ENCODE measurements at places on chromosomes 4 and X. TPM values are rescaled to one million over a fixed set of nuclear protein-coding genes. Genes with fewer than 3 reads are reported as not detected.

DNA sequence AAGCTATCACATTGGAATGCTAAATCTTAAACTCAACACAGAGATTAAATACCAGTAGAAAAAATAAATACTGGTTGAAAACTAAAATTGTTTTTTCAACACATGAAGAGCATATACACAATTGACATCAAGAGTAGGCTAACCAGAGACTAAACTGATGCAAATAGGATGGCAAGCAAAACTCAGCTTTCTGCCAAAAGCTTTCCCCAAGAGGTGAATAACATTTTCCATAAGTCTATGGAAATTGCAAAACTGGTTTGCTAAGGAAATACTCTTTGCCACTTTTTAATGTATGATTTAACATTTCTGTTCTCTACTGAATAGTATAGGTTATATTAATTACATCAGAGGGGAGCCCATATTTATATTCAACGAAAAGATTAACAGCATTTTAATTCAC, 23.8 kb downstream of the IQCM start:
- no peak for DNase-seq
- no peaks in the 10 kb centered on the region for H3K27me3 ChIP-seq
- H3K27ac ChIP-seq = no peak overlapping the region
- no peaks in the 10 kb centered on the region for H3K4me1 ChIP-seq
- no peak overlapping the region for H3K4me3 ChIP-seq
- H3K36me3 ChIP-seq = no peaks in the 10 kb centered on the region

The THAP6 gene
- polyA plus RNA-seq = 4.2 TPM

The ARX gene
- polyA plus RNA-seq = 0.64 TPM

GRCh38 chr4:174716986-174717770, 111.9 kb downstream of the GLRA3 start:
- H3K27ac ChIP-seq = no peak overlapping the region
- no peaks in the 10 kb centered on the region for H3K4me1 ChIP-seq

The EDNRA gene
- polyA plus RNA-seq = 0.86 TPM

GRCh38 chr4:46444318-46445000, 54.5 kb upstream of the GABRA2 start:
- no peaks in the 10 kb centered on the region for H3K27me3 ChIP-seq
- H3K27ac ChIP-seq = no peak overlapping the region
- no peaks in the 10 kb centered on the region for H3K36me3 ChIP-seq
- H3K4me1 ChIP-seq = no peaks in the 10 kb centered on the region
- no peak overlapping the region for H3K4me3 ChIP-seq

The MAGEA11 gene
- not detected for polyA plus RNA-seq

GRCh38 chr4:108531461-108531860, 88.9 kb upstream of the RPL34 start:
- H3K27me3 ChIP-seq = no peaks in the 10 kb centered on the region
- no peak for DNase-seq
- H3K27ac ChIP-seq = no peak overlapping the region
- no peaks in the 10 kb centered on the region for H3K36me3 ChIP-seq

The CLIC2 gene
- polyA plus RNA-seq = 2.1 TPM

GRCh38 chrX:120463241-120463640, 5.9 kb downstream of the LAMP2 start:
- H3K4me3 ChIP-seq = no peak overlapping the region
- no peak for DNase-seq
- H3K27ac ChIP-seq = peak overlapping the region; percentile 88
- H3K27me3 ChIP-seq = no peaks in the 10 kb centered on the region
- no peaks in the 10 kb centered on the region for H3K36me3 ChIP-seq

- peak overlapping the region; percentile 89 for H3K27ac ChIP-seq
- peak overlapping the region; percentile 74 for H3K4me3 ChIP-seq
- H3K36me3 ChIP-seq = peaks cover 2% of the 10 kb centered on the region
- H3K4me1 ChIP-seq = peaks cover 10% of the 10 kb centered on the region
These were observed 391 bp downstream of the UBL4A start for GRCh38 chrX:154486052-154486395.

GRCh38 chrX:70013466-70014381, 36.0 kb downstream of the AWAT2 start:
- peak overlapping the region; percentile 32 for H3K27ac ChIP-seq
- H3K27me3 ChIP-seq = peaks cover 10% of the 10 kb centered on the region
- H3K4me3 ChIP-seq = no peak overlapping the region
- H3K4me1 ChIP-seq = no peaks in the 10 kb centered on the region

DNA sequence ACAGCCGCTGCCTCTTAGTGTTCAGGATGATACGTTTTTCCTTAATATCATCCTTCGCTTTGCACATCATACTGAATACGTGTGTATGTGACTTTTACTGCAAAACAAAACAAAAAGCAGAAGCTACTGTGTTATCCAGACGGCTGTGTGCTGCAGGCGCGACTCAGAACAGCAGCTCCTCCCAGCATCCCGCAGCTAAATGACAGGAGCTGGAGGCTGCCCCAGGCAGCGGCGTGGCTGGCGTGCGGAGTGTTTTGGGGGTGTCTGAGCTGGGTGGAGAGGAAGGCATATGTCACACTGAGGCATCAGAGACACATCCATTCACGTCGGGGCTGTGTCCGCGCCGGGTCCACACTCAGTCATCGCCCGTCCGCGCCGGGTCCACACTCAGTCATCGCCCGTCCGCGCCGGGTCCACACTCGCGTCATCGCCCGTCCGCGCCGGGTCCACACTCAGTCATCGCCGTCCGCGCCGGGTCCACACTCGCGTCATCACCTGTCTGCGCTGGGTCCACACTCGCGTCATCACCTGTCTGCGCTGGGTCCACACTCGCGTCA, 16.6 kb downstream of the PCGF3 start:
- no peak for DNase-seq
- no peaks in the 10 kb centered on the region for H3K36me3 ChIP-seq
- H3K27ac ChIP-seq = no peak overlapping the region
- H3K4me1 ChIP-seq = no peaks in the 10 kb centered on the region
- no peak overlapping the region for H3K4me3 ChIP-seq
